Activated T-cell treated with anti-CD3 and anti-CD28 coated beads for 4 hours (primary cell): ENCODE measurements at places on chromosomes 7 and 10.

DNA sequence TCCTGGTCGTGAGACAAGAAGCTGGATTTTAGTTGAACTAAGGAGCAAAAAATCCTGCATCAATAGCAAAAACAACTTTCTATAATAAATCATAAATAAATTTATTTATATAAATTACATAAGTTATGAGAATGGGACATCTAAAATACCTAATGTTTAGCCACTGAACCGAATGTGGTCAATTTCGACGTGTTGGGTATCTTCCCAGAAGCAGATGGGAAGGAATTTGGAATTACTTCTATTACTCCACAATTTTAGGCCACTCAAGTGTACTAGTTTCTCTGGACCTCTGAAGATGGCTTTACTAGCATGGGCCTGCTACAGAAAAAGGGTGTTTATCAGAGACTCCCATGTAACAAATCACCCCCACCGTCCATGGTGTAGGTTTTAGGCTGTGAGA lies 172.0 kb downstream of the PRPF18 start:
- no peak for DNase-seq

GRCh38 chr7:136104269-136104603 lies 127.1 kb upstream of the MTPN start:
- no peak for DNase-seq

DNA sequence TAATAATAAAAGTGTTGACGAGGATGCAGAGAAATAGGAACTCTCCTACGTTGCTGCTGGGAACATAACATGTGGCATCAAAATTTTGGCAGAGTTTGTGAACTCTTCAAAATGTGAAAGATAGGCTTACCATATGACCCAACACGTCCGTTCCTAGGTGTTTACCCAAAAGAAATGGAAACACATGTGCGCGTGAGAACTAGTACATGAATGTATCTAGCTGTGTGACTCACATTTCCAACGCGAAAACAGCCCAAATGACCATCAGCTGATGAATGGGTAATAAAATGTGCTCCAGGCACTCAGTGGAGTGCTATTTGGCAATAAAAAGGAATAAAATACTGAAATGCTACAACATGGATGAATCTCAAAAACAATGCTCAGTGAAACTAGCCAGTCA lies 10.4 kb upstream of the ELFN1 start:
- no peak for DNase-seq

- no peak for DNase-seq
Measured at GRCh38 chr10:4254101-4254994, 469.3 kb upstream of the KLF6 start.

DNA sequence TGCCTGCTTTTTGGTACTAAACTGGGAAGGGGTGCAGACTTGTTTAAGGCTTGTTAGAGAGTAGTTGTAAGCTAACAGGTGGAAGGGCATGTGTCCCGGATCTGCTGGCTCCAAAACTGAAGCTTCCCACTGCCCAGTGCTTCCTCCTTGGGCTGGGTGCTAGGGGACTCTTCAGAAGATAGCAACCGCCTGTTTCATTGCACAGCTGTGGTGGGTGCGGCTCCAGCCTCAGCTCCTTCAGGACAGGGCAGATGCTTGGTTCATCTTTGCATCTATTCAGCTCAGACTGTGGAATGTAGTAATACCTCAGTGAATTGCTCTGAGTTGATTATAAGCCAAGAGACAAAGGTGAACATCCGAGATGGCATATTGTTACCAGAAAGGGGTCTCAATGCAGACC lies 527.1 kb downstream of the TYW1 start:
- no peak for DNase-seq

GRCh38 chr7:94087664-94088352 lies 83.7 kb upstream of the BET1 start:
- peak; percentile 33 for DNase-seq

- no peak for DNase-seq
Measured at GRCh38 chr7:22195397-22196172, 161.4 kb downstream of the RAPGEF5 start.

GRCh38 chr10:19168584-19168983 lies 120.0 kb downstream of the MALRD1 start:
- DNase-seq = no peak

- DNase-seq = no peak
Measured at GRCh38 chr7:84389242-84389641, 194.7 kb upstream of the SEMA3A start.

DNA sequence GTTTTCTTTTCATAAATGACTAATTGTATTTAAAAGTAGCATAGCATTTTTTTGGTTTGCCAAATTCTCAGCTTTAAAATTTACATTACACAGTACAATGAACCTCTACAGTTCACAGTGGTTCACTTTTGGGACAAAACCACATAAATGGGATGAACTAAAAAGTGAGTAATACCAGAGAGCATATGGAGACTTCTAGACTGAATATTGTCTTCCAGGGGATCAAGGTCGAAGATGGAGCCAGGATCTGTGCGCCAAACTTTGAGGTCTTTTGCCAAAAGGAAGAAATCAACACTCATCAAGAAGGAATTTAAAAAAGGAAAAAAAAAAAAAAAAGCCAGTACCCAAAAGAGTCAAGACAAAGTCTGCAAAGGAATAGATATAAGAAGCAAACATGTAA lies 87.5 kb downstream of the NEBL start:
- DNase-seq = no peak

DNA sequence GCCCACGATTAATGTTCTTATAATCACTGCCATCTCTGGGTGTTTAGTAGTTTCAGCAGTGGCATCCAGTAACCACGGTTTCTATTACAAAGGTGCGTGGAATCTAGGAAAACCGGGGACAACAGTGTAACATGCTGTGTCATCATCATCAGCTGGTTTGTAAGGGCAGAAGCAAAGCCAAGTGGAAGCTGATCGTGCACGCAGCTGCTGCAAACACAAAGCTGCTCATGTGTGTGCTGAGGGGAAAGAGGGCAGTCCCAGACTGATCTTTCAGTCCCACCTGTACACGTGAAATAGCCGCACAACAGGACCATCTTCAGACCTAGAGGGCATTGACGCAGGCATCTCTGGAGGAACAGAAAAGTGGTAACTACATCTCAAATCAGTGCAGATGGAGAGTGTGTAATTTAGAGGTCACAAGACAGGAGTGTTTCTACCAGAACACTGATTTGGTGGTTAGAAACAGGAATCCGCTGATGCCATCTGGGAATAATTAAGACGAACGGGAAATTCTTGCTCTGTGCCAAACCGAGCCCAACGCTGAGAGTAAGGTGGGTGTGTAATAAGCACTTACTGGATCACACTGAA lies 13.4 kb downstream of the ANKRD16 start:
- no peak for DNase-seq

DNA sequence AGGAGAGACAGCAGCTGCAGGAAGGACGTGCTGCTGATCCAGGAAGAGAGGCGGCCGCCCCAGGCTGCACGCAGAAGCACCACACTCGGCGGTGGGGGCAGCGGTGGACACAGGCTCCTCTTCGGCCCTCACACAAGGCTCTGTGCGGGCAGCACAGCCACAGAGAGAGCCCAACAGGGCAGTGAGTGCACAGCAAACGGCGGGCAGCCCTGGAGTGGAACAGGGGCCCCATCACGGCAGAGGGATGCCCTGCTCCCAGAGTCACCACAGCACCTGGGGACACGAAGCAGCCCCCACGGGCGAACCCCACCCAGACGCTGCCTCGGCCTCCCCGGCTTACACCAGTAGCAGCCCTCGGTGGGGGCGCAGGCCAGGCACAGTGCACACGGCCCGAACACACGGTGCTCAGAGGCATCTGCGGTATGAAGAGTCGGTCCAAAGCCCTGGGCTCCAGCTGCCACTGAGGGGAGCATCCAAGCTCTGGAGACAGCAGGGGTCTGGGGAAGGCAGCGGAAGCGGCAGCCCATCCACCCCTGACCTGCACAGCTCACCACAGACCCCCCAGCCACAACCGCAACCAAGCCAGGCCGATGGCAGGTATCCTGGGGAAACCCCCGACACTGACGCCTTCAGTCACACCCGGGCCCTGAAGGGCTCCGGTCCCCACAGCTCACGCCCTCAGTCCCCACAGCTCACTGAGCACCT lies 16.8 kb downstream of the NUDT1 start:
- DNase-seq = no peak

GRCh38 chr7:151684408-151685175 lies 164.9 kb upstream of the RHEB start:
- DNase-seq = no peak

DNA sequence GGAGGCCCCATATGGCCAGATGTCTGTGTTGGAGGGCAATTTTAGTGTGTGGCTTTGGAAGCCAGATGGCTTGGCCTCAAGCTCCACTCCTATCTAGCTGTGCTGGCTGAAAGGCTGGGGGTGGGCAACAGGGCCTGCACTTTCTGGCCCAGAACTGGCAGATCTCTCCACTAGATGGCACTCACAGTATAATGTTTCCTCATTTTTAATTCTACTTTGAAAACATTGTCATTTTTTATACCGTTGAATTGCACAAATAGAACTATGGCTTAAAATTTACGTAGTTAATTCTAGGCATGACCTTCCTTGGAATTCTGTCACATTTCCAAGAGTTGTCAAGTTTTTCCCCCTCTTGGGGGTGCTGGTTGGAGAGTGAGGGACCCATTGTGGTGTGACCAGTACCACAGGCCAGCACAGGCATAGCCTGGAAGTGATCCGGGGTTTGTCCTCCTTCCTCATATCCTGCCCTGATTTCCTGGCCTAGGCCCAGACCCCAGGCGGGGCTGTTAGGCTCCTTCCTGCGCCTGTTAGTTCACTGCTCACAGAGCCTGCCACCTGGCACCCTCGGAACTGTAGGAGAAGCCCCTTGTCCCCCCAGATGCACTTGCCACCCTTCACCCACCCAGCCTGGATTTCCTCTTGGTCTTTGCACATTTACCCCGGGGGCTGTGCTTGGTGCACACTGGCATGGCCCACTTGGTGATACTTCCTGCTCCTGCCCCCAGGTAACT lies 52.8 kb downstream of the ARHGAP22 start:
- no peak for DNase-seq

- DNase-seq = no peak
Measured at GRCh38 chr7:89023206-89023605, 227.7 kb upstream of the TEX47 start.

DNA sequence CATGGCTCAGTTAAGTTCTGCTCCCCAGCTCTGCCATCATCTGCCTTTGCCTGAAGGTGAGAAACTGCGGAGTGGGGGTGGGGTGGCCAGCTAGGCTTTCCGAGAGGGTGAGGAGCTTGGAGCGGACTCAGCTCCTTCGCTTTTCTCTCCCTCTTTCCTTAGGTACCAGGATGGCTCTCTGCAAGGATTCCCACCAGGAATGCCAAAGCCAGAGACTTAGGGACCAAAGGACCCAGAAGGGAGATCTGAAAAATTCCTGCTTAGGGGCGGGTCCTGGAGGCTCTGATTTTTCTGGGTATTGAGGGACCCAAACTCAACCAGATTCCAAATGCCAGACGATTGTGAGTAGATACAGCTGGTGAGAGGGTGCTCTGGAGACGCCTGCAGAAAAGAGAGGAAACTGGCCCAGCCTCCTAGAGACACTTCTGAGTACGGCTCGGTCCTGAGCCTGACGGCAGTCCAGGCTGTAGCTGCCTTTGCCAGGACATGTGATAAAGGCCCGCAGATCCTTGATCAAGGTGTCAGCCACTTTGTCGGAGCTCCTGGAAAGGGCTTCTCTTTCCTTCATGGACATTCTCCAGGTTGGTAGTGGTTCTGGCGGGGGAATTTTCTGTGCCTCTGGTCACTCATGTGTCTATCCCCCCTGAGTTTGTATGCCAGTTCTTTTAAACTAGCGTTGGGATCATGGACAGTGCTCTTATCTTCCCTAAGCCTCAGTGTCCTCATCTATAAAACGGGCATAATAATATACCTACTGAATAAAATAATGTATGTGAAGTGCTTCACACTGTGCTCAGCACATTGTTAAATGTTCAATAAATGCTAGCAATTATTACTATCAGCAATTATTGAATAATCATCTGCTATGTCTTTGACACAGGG lies 42.5 kb upstream of the BTRC start:
- DNase-seq = no peak

DNA sequence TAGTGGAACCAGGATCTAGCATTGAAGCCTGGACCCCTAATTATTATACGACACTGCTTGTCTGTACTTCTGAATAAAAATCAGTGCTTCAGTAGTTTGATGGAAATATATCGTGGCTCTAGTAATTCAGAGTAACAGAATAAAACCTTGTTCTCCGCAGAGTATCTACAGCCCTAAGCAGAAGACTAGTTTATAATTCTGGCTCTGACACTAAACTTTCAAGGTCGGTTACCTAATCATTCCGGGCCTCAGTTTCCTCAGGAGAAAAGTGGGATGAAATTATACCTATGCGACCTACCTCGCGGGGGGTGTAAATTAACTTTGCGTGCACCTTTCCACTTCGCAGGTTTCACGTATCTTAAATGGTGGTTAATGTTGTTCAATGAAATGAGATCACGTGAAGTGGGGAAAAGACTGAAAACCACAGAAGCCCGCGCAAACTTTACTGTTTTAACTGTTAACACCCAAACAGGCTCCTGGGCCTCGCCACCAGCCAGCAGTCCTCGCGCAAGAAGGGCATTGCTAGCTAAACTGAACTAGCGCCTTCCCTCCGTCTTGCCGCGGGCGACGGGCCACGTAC lies 615 bp downstream of the THAP5 start:
- peak; percentile 25 for DNase-seq

- no peak for DNase-seq
Measured at GRCh38 chr10:106991091-106991490, 173.4 kb downstream of the SORCS1 start.

DNA sequence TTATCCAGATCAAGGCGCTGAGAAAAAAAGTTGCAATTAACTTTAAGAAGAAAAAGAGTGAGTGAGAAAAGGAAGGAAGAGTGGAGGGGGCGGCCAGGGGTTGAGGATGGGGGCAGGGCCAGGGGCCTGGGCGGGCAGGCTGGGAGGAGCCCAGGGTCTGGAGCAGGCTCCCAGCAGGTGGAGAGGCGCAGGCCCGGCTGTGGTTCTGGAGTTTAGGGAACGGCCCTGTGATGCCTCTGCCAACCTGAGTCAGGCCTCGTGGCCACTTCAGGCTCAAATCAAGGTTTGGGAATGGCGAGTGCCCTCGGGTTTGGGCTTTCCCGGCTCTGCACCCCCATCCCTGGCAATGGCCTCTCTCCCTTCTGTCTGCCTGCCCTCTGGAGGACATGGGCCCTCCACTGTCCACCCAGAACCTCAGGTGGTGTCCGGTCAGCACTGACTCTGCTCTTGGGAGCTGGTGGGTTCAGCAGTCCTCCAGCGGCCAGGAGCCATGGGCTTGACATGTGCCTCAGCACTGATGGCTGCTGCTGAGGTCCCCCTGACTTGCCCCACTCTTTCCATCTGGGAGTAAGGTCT lies 41.0 kb upstream of the EMX2 start:
- DNase-seq = no peak

GRCh38 chr10:43961523-43962345 lies 313.1 kb upstream of the ZNF32 start:
- DNase-seq = no peak

DNA sequence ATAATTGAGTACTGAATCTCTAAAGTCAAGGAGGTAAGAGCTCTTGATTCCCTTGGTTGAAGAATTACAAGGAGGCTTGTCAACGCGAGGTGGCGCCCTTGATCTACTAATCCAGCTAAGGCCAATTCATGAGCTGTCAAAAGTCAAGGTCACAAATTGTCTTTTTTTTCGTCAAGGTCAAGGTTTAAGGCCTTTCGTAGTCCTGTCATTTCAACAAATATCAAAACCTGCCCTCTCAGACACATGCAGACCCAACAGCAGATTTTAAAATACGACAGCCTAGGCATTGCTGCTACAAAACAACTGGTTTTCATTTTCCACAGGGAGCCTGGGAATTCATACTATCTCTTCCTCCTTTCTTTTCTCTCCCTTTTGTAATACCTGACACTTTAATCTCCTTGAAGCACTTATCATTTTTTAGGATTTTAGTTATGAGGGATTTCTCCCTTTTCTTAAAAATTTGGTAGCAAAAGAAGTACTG lies 3.6 kb downstream of the HOXA13 start:
- peak; percentile 84 for DNase-seq
